Omental fat pad (tissue), 4 donors: ENCODE measurements at places on chromosomes 2 and 18. TPM values are rescaled to one million over a fixed set of nuclear protein-coding genes. Genes with fewer than 3 reads are reported as not detected.

Gene C2orf81
- 1.4 TPM for total RNA-seq

Gene EGR4
- total RNA-seq, result not detected

Gene DYNAP
- total RNA-seq, result not detected

Gene REG3G
- not detected for total RNA-seq

Gene TRIM54
- total RNA-seq, result not detected

Gene HOXD1
- 0.95 TPM for total RNA-seq

DNA sequence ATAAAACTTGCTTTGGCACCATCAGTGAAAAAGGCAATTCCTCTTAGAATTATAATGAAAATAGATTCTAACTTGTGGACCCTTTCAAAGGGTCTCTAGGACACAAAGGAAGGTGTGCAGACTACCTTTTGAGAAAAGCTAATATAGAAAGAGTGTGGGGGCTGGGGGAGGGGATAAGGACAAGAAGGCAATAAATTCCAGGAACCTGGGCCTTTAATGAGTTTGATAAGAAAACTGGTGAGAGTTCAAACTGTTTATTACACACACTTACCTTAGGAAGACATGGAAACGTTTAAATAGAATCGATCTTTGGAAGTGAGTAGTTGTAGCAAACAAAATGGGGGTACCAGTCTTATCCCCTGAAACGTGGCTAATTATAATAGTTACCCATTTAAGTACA is 39.6 kb upstream of the PGAP1 start:
- no peak for DNase-seq

GRCh38 chr2:236338495-236339184 is 74.4 kb upstream of the ASB18 start:
- DNase-seq, result no peak

- DNase-seq, result no peak
Measured at GRCh38 chr2:62267696-62268095, 71.8 kb downstream of the B3GNT2 start.

DNA sequence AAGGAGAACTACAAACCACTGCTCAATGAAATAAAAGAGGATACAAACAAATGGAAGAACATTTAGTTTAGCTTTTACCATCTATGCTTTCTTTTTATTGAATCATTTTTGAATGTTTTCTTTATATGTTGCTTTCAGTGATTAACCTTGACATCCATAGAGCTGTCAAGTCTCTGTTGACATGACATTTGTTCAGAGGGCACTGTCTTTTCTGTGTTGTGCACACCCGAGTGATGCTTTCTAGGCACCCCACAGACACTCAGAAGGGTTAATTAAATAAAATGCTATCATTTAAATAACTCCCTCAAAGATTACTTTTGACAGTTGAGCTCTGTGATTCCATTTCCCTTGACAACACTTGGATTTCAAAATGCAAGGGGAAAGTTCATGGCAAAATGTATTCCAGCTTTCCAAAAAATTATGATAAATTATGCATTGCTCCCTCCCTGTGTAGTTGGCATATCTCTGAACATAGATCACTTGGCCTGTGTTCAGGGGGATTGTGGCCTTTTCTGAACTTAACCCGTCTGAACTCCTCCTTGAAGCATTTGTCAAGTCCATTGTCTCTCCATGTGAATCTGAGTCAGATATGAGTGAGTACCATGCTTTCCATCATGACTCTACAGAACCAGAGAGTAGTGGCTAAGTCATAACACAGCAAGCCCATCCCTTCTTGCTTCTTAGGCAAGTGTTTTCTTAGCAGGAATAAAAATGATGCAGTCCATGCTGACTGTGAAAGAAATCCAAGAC is 372.6 kb downstream of the RPRM start:
- DNase-seq, result no peak

- DNase-seq, result no peak
Measured at GRCh38 chr2:134217924-134218323, 35.9 kb upstream of the MGAT5 start.

GRCh38 chr2:158127380-158127804 is 25.7 kb downstream of the UPP2 start:
- DNase-seq, result no peak

DNA sequence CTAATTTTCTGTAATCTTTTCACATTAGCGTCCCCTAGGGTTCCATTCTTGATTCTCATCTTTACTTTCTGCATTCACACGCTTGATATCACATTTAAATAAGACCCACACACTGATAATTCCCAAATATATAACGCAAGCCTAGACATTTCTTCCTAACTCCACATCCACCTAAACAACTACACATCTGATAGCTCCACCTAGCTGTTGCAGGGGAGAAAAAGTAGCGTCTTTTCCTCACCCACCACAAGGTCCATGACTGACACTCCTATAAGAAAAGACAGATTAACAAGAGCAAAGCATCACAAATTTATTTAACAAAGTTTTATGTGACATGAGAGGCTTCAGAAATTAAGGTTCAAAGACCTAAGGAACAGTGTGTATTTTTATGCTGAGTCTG is 862.2 kb upstream of the DDX18 start:
- no peak for DNase-seq

GRCh38 chr2:171315781-171316180 is 118.0 kb downstream of the METTL8 start:
- DNase-seq, result no peak

DNA sequence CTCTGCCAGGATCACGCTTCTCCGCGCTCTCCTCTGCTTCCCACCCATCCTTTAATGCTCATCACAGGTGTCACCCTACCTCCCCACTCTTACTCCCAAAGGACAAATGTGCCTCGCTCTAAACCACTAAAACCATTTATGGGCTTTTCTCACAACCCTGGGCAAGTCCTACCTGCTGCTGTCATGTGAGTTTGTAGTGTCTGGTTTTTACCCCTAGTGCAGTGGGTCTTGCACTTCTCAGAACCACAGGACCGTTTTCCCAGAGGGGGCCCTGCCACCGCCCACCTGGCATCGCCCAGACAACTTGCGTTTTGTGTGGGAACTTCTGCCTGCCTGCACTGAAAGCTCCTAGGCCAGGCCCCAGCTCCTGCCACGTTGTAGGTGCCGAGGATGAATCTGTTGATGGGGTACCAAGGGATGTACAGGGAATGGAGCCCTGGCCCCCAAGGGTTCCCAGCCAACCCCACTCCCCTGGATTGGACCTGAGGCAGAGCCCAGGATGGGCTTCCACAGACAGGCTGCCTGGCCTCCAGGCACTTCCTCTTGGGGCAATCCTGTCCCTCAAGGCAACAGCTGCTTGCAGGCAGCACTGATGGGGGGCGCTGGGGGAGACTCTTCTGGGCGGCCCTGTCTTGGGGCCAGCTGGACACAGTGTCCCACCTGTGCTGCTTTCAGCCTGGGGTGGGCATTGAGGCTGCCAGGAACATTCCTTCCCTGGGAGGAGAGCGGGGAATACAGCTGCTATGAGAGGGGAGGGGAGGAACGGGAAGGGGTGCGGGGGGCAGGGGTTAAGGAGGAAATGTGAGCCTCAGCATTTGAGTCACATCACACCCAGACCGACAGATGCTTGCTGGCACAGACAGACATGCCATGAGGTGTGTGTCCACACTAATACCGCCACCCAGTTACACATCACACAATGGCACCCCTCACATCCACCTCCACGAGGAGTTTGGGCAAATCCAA is 176.3 kb downstream of the ZFP36L2 start:
- no peak for DNase-seq

- DNase-seq, result no peak
Measured at GRCh38 chr2:184394642-184395041, 203.7 kb upstream of the ZNF804A start.

- DNase-seq, result no peak
Measured at GRCh38 chr18:7755753-7756475, 188.8 kb downstream of the PTPRM start.
